GM12891 (cell line): ENCODE measurements at places on chromosomes 3 and 15.

- DNase-seq, result no peak
These were observed at the start of gene GOLGA6L2 for GRCh38 chr15:23447107-23447500. Gene GOLGA6L2 (minus strand): TSS chr15:23447243. CDS start chr15:23447181, 62 bp downstream.

GRCh38 chr3:29389362-29389761 is 108.5 kb downstream of the RBMS3 start:
- no peak for DNase-seq

- DNase-seq, result no peak
These were observed 173.5 kb downstream of the TNIK start for GRCh38 chr3:171286580-171287249.

- no peak for DNase-seq
These were observed 26.2 kb upstream of the SLC12A8 start for GRCh38 chr3:125238759-125239158.

DNA sequence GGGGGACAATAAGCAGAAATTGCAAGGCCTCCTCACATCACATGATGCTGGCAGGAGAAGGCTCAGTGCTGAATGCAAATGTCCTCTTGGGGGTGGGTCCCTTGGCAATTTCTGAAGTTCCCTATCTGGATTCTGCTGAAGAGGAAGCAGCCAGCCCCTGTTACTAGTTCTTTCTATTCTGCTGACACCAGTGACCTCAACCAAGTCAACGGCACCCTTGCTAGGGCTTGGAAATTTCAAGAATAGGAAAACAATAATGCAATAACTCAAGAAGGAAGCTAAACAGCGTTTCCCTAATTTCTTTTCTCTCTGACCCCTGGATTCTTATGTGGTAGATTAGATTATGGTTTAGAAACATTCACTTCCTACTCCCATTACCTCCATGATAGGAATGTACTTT is 46.2 kb upstream of the FOXP1 start:
- DNase-seq, result no peak

DNA sequence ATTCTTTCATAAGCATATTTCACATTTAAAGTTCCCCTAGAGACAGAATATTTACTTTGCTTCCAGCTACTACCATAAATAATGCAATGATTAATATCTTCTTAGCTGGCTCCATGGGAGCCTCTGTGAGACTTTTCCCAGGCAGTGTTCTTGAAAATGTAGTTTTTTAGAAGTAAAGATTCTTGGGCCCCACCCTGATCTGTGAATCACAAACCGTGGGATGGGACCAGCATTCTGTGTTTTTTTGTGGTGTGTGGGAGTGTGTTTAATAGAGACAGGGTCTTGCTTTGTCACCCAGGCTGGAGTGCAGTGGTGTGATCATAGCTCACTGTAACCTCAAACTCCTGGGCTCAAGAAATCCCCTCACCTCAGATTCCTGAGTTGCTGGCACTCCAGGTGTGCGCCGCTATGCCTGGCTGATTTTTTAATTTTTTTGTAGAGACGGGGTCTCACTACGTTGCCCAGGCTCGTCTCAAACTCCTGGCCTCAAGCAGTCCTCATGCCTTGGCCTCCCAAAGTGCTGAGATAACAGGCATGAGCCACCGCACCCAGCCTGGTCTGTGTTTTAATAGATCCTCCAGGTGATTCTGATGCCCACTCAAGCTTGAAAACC is 83.0 kb downstream of the KLHL25 start:
- no peak for DNase-seq

DNA sequence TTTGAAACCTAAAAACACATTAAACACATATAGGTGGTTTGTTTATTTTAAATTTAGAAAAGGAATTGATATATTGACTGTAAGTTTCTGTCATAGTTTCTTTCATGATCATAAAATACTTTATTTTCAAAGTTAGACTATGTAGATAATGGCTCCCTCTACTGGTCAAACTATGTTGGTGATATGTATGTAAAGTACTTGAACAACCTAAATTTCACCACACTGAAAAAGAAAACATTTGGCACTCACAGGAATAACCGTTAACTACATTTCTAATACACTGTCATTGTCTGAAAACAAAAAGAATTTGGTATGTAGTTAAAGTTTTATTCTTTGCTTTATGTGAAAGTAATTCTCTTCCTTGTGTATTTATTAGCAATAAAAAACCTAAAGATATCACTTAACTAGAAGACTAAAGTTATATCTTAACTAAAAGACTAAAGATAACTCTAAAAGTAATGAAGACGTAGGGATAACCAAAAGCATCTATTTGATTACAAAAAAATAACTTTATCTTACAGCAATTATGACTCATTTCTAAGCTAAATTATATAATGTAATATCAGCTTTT is 427.5 kb downstream of the VGLL3 start:
- DNase-seq, result no peak

GRCh38 chr15:60875681-60876080 is 353.4 kb downstream of the RORA start:
- no peak for DNase-seq

DNA sequence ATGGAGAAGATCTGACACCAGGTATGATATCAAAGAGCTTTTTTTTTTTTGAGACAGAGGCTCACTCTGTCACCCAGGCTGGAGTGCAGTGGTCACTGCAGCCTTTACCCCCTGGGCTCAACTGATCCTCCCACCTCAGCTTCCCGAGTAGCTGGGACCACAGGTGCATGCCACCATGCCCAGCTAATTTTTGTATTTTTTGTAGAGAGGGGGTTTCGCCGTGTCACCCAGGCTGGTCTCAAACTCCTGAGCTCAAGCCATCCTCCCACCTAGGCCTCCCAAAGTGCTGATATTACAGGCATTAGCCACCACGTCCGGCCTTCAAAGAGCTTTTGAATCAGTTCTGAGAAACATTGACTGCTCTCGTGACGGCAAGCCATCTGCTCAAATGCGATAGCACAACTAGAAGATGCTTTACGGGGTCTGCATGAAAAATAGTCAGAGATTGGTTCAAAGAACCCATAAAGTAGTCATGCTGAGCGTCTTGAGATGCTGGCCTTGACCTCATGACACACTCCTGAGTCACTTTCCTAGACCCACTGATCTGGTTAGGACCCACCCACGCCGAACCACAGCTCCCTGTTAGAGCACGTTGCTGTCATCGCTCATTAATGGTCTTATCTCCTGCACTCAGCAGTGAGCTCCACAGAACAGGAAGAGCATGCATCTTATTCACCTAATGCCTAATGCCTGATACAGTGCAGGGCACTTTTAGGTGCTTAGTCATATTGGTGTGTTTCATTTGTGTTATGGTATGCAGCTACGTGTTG is 57.0 kb upstream of the NR2F2 start:
- no peak for DNase-seq

DNA sequence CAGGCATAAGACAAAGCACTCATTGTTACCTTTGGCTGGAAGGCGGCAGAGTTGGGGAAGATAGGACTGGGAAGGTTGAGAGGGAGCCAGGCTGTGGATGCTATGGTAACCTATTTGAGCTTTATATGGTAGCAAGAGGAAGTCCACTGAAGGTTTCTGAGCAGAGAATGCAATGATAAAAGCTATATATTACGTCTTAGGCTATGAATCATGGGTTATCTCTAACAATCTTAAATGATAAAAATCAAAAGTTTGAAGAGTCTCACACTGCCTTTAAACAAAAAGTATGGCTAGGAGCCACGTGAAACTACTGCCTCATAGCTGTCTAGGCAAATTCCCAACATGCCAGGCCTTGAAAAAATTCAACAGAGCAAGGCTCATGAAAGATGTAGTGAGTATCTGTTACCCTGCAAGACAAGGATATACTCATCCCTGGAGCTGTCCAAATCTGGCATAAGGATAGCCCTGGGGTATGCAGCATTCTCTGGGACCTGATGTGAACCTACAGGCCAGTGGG is 4.1 kb downstream of the P3H2 start:
- no peak for DNase-seq

- DNase-seq, result no peak
These were observed 4.2 kb downstream of the STOML1 start for GRCh38 chr15:73987681-73988444.

- DNase-seq, result no peak
These were observed 18.6 kb upstream of the GLCE start for GRCh38 chr15:69141833-69142232.

GRCh38 chr3:50322386-50323091 is at the start of gene HYAL2:
Gene HYAL2 (minus strand): TSS chr3:50322745. CDS start chr3:50320489, 2,256 bp downstream.
- no peak for DNase-seq
